B cell (primary cell): ENCODE measurements at places on chromosomes 11 and 22.
A peak's percentile ranks its signal among the peaks of the same experiment; 100 is the strongest.

GRCh38 chr11:17421781-17422180 is 33.3 kb upstream of the KCNJ11 start:
- no peak for DNase-seq

- DNase-seq = peak; percentile 93
Observed at GRCh38 chr11:76626921-76627401, 43.6 kb downstream of the LRRC32 start.

GRCh38 chr22:44880610-44881290 is 128.4 kb downstream of the ARHGAP8 start:
- no peak for DNase-seq

DNA sequence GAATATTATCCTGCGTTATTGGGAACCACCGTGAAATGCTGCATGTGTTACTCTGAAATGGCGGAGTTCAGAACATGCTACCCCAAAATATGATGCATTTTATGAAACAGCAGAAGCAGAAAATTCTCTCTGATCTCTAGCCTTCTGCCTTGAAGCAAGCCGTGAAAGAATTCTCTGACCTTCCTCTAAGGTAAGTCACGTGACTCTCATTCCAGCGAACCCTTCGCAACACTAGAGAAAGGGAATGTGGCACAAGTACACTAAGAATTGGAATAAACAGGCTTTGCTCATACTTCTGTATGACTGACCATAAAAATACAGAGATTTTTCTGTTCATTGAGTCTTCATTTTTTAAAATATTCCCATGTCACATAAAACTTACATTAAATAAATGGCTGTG is 805.6 kb upstream of the LRRC4C start:
- DNase-seq = no peak

DNA sequence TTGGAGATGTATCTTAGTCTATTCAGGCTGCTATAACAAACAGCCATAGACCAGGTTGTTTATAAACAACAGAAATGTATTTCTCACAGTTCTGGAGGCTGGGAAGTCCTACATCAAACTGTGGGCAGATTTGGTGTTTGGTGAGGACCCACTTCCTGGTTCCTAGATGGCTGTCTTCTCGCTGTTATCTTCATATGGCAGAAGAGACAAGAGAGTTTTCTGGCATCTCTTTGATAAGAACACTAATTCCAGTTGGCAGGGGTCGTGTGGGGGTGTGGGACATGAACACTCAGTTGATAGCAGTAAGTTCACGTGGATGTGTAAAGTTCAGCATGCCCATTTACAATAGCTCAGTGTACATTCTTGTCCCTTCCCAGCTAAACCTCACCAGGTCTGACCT is 41.3 kb upstream of the HMGXB4 start:
- no peak for DNase-seq

- DNase-seq = no peak
Observed at GRCh38 chr22:40690370-40690769, 11.1 kb downstream of the MCHR1 start.

- DNase-seq = no peak
Observed at GRCh38 chr11:24619900-24620299, 123.0 kb downstream of the LUZP2 start.

DNA sequence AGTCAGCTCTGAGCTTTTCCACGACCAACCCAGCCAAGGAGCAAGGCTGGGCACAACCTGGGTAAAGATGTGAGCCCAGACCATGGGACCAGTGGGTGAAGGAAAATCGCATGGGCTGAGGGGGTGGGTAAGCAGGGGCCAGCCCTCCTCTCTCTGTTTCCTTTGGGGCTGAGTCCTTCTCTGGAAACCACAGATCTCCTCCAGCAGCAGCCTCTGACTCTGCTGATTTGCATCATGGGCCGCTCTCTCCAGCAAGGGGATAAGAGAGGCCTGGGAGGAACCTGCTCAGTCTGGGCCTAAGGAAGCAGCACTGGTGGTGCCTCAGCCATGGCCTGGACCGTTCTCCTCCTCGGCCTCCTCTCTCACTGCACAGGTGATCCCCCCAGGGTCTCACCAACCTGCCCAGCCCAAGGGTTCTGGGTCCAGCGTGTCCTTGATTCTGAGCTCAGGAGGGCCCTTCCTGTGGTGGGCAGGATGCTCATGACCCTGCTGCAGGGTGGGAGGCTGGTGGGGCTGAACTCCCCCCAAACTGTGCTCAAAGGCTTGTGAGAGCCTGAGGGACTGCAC is 67.8 kb downstream of the GGTLC2 start:
- peak; percentile 27 for DNase-seq

DNA sequence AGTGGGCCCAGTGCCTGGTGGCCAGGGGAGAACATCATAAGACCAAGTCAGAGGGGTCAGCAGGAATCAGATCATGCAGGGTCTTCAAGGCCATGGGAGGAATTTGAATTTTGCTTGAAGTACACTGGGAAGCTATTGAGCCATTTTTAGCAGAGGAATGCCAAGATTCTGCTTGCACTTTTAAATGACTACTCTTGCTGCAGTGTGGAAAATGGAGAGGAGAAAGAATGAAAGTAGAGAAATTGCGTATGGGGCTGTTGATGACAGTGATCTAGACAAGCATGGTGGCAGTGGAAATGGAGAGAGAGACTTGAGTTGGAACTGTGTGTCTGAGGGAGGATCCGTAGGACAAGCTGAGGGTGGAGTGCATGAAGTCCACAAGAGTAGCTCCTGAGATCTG is 128.1 kb downstream of the WNT7B start:
- no peak for DNase-seq

GRCh38 chr11:36722421-36722820 is 124.4 kb upstream of the RAG2 start:
- DNase-seq = no peak

GRCh38 chr11:122524898-122525297 is 130.6 kb upstream of the UBASH3B start:
- DNase-seq = no peak

- no peak for DNase-seq
Observed at GRCh38 chr11:30046578-30046945, 29.7 kb upstream of the KCNA4 start.

- no peak for DNase-seq
Observed at GRCh38 chr11:106642331-106642730, 375.9 kb downstream of the GUCY1A2 start.

DNA sequence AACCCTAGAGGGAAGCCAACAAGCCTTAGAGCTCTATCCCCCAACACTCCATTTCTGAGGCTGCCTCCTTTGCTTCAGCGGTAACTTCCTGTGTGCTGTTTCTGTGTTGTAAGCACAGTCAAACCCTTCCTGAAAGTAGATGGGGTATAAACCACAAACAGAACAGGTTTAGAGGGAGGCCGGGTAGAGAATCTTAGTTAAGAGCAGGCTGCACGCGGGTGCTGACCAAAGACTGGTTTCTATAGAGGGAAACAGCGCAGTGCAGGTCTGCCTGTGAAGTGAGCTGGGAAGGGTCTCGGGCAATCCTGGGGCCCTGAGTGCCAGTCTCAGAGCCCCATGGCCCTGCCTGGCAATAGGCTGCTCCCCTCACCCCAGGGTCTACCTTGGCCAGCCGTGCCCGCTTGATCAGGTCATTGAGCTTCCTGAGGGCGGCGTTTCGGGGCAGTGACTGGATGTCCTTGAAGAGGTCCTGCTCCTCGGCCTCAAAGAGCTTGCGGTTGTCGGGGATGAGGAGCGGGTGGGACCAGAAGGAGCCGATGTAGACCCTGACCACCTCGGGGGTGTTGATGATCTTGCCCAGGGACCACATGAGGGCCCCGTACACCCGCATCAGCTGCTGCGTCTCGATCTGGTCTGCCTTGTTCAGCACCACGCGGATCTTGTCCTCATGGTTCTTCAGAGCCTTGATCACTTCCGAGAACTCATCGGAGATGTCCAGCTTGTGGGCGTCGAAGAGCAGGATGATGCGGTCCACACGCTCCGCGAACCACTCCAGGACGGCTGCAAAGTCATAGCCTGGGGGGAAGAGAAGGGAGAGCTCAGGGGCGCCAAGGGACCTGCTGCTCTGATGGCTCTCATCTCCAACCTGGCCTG is 15.3 kb upstream of the CDC42BPG start:
- peak; percentile 78 for DNase-seq

- DNase-seq = no peak
Observed at GRCh38 chr11:115135936-115136335, 368.3 kb downstream of the CADM1 start.

DNA sequence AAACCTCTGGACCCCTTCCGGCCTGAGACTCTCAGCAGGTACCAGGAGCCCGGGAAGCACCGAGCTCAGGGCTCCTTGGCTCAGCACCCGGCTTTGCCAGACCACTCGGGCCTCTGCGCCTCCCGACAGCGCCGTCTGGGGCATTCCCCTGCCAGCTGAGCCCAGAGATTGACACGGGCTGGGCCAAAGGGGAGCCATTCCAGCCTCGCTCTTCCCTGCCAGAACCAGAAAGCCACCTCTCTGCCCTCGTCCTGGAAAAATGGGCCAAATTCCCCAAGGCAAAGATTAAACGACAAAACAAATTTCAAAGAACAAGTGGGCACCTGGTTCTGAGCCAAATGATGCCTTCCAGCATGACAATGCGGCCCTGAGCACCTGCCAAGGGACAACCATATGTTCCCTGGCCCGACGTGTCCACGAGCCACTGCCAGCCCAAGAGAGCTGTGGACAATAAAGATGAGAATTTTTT is 59.3 kb downstream of the CELSR1 start:
- DNase-seq = no peak

GRCh38 chr11:16505481-16505880 is 149.1 kb upstream of the SOX6 start:
- no peak for DNase-seq

DNA sequence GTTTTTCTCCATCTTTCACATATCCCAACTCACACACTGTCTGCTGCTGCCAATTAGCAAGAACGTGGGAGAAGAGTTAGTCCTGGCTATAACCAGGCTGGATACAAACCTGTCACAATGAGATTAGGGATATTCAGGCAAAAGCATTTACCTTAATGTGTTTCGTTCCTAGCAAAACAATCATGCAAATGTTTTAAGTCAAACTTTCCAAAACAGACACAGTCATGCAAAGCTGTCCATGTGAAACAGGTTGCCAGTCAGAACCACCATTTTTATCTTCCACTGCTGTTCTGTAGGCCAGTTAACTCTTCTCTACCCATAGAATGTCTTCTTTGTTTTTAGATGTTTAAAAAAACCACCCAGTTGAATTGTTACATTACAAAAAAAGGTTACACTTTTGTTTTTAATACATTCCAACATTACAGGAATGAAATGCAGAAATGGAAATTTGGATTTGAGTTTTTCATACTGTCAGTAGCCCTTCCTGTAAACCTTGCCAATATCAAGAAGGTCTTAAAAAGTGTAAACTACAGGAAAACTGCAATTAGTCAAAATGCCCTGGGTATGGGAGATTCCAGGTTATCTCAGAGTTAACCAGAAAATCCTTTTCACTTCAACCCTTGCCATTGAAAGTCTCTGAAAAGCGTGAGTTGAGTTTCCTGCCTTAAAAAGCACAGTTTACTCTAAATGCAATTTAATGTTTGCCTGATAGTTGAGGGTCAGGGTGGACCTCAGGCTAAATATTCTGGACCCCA is 34.2 kb upstream of the LDLRAD3 start:
- DNase-seq = no peak

DNA sequence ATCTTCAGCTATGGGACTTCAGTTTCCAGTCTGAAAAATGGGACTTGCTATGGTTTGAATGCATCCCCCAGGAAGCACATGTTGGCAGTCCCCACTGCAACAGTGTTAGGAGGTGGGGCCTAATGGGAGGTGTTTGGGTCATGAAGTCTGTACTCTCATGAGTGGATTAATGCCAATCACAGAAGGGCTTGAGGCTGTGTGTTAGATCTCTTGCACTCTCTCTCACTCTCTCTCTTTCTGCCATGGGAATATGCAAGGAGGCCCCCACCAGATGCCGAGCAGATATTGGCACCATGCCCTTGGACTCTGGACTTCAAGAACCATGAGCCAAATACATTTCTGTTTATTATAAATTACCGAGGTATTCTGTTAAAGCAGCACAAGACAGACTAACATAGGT is 7.8 kb upstream of the AP1B1 start:
- no peak for DNase-seq

- DNase-seq = no peak
Observed at GRCh38 chr11:69890476-69890875, 71.3 kb upstream of the FGF3 start.

DNA sequence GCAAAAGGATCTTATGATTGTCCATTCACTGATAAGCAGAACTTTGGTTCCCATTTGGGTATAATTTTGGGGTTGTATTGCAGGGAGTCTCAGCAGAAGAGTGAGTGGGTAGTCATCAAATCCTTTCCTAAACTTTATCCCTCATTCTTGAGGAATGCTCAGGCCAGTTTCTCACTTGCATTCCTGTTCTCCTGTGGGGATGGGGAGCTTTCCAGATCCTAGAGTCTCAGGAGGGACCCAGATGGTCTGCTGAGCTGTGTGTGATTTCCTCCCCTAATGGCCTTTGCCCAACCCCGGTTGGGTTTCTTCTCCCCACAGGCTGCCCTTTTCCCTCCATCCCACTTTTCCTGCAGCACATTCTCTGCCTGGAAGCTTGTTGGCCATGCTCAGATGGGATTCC is 79.9 kb downstream of the MIAT start:
- no peak for DNase-seq

- no peak for DNase-seq
Observed at GRCh38 chr11:45568049-45568448, 97.4 kb downstream of the CHST1 start.

DNA sequence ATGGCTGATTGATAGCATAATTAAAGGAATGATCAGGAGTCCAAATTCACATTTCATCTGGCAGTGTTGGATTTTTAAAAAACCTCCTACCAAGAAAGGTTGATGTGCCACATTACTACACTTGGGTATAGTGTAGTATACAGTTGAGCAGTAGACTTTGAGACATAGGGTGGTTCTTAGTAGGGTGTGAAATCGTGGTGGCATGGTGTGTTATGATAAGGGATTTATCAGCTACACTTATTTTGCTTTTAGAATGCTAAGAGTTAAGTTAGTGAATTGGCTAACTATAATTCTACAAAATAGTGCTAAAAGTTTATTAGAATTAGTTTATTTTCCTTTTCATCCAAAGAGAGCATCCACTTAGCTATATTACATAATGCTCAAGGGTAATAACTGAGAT is 13.1 kb downstream of the TBCEL start:
- no peak for DNase-seq

GRCh38 chr11:119169282-119169719 is 776 bp downstream of the NLRX1 start:
- DNase-seq = no peak

DNA sequence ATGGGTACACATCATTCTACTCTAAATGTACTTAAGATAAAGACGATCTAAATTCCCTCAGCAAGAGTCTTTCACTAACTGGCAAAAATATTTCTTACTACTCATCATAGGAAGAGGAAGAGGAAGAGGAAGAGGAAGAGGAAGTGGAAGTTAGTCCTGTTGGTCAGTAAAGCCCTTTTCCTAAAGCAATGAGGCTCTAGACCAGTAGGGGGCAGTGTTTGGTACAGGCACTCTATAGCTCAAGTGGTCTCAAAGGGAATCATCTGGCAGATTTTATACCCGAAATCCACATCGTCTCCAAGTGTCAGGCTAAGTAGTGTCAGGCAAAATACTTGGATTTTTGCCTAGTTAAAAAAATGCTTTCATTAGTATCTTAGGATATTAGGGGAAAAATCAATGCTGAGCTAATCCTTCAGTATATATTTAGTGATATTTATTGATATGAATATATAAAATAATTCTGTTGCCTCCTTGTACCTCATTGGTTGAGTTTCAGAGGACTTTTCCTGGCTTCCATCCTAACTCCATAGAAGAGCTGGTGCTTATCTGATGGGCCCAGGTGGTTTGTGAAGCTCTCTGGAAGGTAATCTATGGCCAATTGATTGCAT is 7.7 kb downstream of the BLID start:
- no peak for DNase-seq
